ENCODE measurements at places on chromosomes 13 and 19.

DNA sequence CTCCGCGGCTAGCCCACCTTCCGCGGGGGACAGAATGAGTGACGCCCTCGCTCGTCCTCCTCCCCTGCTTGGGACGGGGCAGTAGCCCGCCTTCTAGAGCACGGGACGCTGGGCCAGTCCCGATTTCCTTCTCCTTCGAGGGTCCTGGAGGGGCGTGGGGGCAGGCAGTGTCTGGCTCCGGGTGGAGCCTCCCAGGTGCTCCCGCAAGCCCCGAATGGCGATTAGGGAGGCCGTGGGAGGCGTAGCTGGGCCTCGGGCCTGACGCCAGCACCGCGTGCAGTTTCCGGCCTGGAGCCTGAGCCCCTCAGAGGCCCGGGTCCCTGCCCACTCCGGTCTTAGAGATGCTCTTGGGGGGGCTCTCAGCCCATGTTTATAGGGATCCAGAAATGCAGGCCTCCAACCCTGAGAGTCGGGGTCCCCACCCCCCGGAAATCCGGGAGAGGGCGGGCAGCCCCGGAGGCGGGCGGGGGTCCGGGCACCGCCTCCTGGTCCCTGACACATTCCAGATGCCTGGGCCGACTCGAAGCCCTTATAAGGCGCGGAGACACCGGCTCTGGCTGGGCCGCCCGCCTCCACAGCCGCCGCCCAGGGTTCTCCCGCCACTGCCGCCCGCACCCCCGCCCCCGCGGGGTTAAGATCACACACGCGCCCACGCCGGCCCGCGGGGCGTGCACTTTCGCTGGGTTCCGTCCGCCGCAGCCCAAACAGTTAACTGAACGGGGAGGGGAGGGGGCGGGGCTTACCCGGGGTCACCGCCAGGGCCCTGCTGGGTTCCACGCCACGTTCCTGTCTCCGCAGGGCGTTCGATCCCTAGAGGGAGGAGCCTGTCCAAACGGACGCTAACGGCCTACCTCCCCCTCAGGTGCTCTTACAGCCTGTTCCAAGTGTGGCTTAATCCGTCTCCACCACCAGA lies 1.5 kb downstream of the MYADM start:
- no peak for DNase-seq

DNA sequence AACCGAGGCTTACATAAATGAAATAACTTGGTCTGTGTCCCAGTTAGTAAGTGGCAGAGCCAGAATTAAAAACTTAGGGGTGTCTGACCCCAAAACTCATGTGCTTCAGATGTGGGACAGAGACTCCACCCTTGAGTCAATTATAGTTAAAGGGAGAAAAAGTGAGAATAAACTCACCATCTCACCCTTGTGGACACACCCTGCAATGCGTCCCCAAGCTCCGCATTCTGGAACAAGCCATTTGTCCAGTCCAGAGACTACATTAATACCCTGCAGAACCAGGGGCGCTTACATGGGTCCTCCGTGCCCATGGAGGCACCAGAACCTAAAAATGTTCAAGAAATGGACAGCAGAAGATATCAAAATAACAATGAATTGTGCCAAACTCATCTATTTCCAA lies 207.0 kb upstream of the ZNF507 start:
- no peak for DNase-seq

DNA sequence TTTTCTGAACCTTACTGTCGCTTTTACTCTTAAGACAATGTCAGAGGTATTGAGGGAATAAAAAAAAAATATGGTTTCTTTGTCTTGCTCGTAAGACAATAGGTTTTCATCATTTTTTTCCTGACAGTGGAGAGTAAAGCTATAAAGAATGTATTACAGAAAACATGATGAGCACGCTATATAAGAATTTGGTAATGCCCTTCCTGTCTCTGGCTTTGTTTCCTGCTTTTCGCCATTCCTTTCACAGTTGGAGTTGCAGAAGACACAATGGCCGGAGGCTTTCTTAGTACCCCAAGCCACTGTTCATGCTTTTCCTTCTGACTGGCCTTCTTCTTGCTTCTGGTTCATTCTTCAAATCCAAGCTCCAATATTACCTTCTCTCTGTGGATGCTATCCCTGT lies 101.0 kb upstream of the DACH1 start:
- no peak for DNase-seq

GRCh38 chr13:33518452-33518851 lies 232.9 kb upstream of the STARD13 start:
- no peak for DNase-seq

DNA sequence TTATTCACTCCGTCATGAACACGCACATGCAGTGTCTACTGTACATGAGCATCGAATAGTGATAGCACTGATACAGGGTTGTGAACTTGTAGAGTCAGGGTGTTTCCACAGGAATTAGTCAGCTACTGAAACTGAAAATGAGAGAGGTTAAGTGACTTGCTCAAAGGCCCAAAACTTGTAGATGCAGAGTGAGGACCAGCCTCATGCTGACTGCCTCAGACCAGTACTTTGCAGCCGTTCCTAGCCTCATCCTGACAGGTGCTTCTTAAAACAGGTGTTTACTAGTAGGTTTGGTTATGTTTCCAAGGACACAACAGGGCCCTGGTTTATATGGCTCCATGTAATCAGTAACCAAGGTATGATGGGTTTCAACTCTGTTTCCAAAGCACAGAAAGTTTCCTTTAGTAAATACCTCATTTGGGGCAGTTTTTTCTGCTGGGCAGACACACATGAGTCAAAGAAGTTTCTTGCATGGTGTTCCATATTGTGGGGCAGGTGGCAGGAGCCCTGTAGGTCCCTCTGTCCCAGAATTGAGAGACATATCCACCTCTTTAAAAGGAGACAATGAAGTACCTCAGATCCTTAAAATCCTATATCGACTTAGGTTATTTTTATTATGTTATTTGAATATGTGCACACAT lies 16.0 kb downstream of the FGF9 start:
- no peak for DNase-seq

DNA sequence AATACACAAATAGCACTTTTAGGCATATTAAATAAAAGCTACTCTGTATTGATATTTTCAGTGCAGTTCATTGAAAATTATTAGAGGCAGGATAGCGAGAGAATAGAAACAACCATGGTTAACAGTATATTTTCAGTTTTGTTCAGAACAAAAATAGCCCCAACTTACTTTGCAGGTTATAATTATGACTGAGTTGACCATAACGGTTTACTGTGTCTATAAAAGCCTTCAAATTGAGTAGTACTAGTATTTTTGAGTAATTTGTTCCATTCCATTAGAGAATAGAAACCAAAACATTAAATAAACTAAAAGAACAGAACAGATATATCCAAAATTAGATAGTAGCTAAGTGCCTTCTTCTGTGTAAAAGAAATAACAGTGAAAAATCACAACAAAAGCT lies 1108.4 kb upstream of the PCDH20 start:
- DNase-seq: no peak

DNA sequence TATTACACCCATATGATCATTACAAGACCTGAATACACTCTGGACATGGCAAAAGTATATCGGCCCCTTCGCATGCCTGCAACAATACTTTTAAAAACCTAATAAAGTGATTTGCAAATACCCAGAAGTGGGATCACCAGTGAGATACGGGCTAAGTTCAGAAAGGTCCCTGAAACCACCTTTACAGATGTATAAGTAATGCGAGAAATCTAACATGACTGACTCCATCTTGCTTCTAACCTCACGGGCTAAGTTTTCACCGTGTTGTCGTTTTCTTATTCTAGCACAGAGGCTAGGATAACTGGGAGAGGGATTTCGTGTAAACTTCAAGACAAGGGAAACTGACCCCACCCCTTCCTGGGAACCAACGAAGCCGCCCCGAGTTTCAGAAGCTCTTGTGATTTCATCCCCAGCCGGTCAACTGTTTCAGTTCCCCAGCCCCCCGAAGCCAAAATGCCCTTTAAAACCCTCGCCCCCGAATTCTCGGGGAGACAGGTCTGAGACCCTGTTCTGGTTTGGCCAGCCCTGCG lies 703 bp downstream of the NEK3 start:
- DNase-seq: peak; percentile 2

DNA sequence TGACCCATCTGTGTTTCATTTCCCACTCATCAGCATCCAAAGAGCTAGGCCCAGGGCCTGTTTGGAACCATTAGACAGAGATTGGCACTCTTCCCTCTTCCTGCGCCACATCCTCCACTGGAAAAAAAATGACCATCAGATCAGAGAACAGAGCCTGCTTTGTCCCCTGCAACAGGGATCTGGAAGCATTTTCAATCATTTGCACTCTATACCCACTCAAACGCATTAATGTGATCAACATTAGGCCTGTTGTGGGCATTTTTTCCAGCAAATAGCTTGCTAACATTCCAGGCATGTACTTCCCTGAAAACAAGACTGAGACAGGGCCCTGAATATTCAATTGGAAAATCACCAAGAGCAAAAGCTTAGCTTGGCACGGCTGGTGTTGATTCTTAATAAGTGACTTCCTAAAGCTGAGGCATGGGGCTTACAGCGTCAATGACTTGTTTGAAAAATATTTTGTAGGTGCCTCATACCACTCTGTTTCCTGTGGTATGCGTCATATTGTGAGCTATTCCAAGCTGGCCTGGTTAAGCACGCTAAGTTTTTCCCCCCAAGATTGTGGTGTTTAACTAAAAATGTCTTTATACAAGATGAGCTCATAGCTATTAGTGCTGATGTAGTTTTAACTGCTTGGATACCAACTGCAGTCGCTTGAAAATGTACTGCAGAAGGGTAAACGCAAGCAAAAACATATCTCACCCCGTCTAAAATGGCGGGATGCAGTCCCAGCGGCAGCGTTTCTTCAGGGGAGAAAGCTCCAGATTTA lies 404.4 kb downstream of the SPRY2 start:
- no peak for DNase-seq

DNA sequence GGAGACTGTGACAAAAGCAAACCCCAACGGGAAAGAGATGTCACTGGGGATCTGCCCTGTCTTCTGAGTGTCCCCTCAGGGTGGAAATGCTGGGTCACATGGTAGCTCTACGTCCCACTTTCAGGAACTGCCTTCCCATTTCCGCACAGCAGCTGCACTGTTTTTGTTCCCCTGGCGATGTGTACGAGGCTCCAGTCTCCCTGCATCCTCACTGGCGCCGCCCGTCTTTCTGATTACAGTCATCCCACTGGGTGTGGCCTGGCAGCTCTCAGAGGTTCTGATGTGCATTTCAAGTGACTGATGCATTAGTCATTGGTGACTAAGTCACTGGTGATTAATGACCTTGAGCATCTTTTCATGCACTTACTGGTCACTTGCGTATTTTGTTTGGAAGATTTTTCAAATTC lies 21.2 kb downstream of the PCID2 start:
- DNase-seq: no peak

GRCh38 chr13:42333613-42334328 lies 61.8 kb downstream of the AKAP11 start:
- DNase-seq: peak; percentile 36

All from GM18507 (cell line).